KBM-7 (cell line): ENCODE measurements at places on chromosomes 2 and 18.

GRCh38 chr18:48565105-48565504, 26.3 kb downstream of the CTIF start:
- no peak for DNase-seq

- DNase-seq, result no peak
Observed at GRCh38 chr2:112579241-112579640, 5.2 kb upstream of the CHCHD5 start.

DNA sequence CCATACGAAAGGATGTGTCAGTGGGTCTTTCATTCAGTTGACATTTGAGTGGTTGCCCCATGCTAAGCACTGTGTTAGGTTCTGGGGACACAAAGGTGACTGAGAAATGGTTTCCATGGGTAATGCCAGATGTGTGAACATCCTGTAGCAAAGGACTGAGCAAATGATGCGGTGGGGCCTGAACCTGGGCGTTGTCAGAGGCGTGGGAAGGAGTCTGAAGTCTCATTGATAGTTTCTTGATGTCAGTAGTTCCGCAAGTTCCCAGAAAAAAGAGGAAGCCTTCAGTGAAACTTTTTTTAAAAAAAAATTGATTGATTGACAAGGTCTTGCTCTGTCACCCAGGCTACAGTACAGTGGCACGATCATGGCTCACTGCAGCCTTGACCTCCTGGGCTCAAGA, 56.9 kb downstream of the LIMS1 start:
- peak; percentile 81 for DNase-seq

DNA sequence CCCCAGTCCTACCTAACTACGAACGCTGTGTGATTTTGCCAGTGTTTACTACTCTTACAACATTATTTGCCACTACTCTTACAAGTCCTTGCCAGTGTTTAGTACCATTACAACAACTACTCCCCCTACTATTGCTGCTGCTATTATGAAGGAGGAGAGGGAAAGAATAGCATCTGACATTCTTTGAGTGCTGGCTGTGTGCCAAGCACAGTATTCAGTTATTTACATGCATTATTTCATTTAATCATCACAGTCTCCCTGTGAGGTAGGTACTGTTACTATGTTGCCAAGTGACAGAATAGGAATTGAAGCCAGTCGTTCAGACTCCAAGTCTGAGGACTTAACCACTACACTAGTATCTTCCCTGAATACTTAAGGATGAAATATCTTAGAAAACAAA, 185.9 kb upstream of the FOSL2 start:
- no peak for DNase-seq

GRCh38 chr18:11521853-11522252, 87.5 kb upstream of the SLC35G4 start:
- DNase-seq, result no peak

- DNase-seq, result no peak
Observed at GRCh38 chr18:12844391-12844790, 39.6 kb downstream of the PTPN2 start.

DNA sequence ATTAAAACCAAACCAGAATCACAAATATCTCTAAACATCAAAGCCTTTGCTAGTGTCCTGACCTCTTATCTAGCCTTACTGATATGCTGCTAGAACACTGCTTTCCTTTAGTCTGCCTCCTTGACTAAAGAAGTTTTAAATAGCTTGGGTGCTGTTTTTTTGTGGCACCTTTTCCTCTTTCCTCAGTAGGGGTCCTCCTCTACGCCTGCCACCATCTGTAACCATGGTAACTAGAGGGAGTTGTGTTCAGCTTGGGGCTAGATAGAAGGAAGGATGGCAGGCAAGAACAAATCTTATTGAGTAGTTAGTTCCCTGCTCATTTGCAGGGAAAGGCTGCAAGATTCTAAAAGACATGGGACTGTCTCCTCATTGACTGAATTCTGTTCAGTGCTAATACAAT, 86.0 kb downstream of the TAF4B start:
- no peak for DNase-seq
